Activated naive CD4-positive, alpha-beta T cell treated with Interleukin-2 at 50 U/mL for 16 hours (primary cell): ENCODE measurements at places on chromosomes 3 and 15.

- no peak for DNase-seq
These were observed 85.7 kb downstream of the OXNAD1 start for GRCh38 chr3:16350597-16351318.

DNA sequence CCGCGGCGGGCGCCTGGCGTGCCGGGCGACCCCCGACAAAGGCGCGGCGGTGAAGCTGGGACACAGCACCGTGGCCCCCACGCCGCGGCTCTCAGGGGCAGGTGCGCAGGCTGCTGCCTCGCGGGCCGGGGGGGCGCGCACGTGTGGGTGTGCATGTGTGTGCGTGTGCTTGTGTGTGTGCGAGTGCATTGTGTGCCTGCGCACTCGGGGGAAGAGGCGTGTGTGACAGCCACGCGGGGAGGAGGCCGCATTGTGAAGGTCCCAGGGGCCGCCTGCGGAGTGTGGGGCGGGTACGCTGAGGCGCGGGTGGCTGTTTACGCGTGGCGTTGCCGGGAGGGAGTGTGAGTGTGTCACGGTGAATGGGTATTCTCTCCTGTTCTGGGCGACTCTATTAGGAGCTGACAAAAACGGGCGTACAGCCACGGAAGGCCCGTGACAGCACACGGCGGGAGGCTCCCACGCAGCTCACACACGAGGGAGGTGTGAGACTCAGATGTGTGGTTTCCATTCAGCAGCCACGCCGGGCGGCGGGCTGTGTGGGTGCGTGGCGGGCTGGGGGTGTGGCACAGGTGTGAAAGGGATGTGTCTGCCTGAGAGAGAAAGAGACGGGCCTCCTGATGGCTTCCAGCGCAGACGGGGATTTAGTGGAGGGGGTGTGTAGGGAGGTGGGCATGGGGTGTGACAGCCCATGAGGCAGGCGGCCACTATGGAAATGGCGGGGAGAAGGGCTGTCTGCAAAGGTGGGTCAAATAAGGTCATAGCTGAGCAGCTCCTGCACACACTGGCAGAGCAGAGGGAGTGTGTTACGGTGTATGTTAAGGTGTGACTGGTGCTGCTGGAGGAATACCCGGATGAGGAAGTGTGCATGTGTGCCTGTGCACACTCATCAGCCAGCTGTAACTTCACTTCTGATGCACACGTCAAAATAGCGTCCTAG lies 750 bp downstream of the PODXL2 start:
- DNase-seq, result peak; percentile 62

GRCh38 chr3:124845406-124845805 lies 41.8 kb downstream of the ITGB5 start:
- no peak for DNase-seq

- DNase-seq, result no peak
These were observed 129.8 kb upstream of the MEF2A start for GRCh38 chr15:99435877-99436541.

DNA sequence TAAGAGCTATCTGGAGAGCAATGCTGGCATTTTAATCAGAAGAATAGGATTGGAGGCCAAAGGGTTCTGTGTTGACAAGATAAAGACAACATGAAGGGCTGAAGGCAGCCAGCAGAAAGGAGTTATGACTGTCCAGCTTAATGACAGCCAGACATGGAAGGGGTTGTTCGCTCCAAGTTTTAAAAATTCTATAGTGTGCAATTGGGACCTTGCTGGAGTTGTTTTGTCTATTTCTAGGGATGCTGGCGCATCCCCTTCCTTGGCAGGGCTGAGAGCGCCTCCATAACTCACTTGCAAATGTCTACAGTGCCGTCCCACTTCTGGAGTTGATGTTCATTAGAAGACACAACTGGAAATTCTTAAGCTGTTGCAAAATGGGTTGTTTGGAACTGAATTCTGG lies 200.7 kb downstream of the TLE3 start:
- no peak for DNase-seq
